ENCODE measurements at places on chromosomes 2 and 18. TPM values are rescaled to one million over a fixed set of nuclear protein-coding genes. Genes with fewer than 3 reads are reported as not detected.

The TMEM163 gene
- total RNA-seq: not detected

The UGT1A3 gene
- not detected for total RNA-seq

The LOXL3 gene
- 87.4 TPM for total RNA-seq

The SLC9A4 gene
- not detected for total RNA-seq

The THSD7B gene
- not detected for total RNA-seq
